ENCODE measurements at places on chromosomes 5 and 9. TPM values are rescaled to one million over a fixed set of nuclear protein-coding genes. Genes with fewer than 3 reads are reported as not detected.

GRCh38 chr5:170632985-170633234 is 129.1 kb downstream of the KCNIP1 start:
- peaks cover 40% of the 10 kb centered on the region for H3K27me3 ChIP-seq
- H3K36me3 ChIP-seq: peaks cover 13% of the 10 kb centered on the region
- peak; percentile 83 for DNase-seq
- H3K4me1 ChIP-seq: peaks cover 23% of the 10 kb centered on the region
- H3K4me3 ChIP-seq: peak overlapping the region; percentile 76

- H3K4me3 ChIP-seq: no peak overlapping the region
- no peak overlapping the region for H3K27ac ChIP-seq
- H3K36me3 ChIP-seq: peaks cover 15% of the 10 kb centered on the region
- no peak for DNase-seq
Measured at GRCh38 chr9:105444130-105444529, 3.7 kb upstream of the FSD1L start.

DNA sequence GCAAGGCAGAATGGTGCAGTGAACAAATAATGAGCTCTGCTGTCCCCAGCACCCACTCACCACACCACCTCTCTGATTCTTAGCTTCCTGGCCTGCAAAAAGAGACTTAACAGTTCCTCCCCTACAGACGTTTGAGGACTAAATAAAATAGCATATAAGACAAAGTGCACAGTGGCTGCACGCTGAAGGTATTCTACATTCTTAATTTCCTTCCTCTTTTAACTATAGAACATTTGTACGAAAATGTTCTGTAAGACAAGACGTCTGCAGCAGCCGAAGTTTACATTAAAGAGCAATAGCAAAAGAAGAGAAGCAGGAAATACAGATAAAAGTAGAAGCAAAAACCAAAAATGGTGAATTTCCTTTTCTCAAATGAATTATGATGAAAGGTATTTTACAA is 15.7 kb downstream of the FBN2 start:
- H3K4me3 ChIP-seq: no peak overlapping the region
- DNase-seq: no peak
- no peaks in the 10 kb centered on the region for H3K36me3 ChIP-seq
- H3K27ac ChIP-seq: no peak overlapping the region

DNA sequence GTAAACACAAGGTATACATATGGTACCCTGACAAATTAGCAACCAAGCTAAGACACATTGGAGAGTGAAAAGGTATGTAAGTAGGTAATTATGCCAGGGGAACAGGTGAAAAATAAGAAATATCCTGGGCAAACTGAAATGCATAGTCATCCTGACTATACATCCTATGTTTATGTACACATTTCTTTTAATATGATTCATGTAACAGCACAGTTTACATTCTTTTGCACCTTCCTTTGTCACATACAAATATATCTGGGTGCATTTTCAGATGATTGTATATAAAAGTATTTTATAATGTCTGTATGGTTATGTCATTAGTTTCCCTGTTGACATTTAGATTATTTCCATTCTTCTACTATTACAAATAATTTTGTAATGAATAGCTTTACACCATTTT is 1146.9 kb downstream of the EFNA5 start:
- peaks cover 8% of the 10 kb centered on the region for H3K4me1 ChIP-seq
- H3K36me3 ChIP-seq: no peaks in the 10 kb centered on the region
- H3K27ac ChIP-seq: no peak overlapping the region
- H3K4me3 ChIP-seq: no peak overlapping the region

DNA sequence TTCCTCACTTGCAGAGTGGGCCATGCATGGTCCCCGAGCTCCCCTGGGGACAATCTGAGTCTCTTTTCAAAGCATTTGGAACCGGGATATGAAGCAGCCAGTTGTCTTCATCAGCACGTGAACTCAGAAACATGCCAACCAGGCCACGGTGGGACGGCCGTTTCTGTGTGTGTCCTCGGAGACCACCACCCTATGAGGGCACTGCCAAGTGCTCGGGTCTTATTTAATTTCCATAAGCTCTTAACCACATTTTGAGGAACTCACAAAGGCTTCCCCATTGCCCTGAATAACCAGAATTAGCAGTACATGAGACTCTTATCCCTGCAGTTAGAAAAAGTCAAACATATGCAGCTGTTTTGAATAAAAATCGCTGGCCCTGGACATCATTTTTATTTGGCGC is 60.1 kb downstream of the OTULIN start:
- no peak overlapping the region for H3K4me3 ChIP-seq
- H3K27ac ChIP-seq: no peak overlapping the region
- no peak for DNase-seq
- peaks cover 7% of the 10 kb centered on the region for H3K36me3 ChIP-seq
- H3K4me1 ChIP-seq: peaks cover 24% of the 10 kb centered on the region

GGTA1 gene
- not detected for total RNA-seq

- no peaks in the 10 kb centered on the region for H3K27me3 ChIP-seq
- no peaks in the 10 kb centered on the region for H3K36me3 ChIP-seq
- no peak overlapping the region for H3K4me3 ChIP-seq
- no peak overlapping the region for H3K27ac ChIP-seq
- DNase-seq: no peak
Measured at GRCh38 chr5:134288610-134289009, 62.7 kb upstream of the PPP2CA start.

GRCh38 chr5:10324518-10325370 is 17.0 kb upstream of the CMBL start:
- H3K36me3 ChIP-seq: no peaks in the 10 kb centered on the region
- no peak for DNase-seq
- no peaks in the 10 kb centered on the region for H3K4me1 ChIP-seq
- H3K27me3 ChIP-seq: peaks cover under 1% of the 10 kb centered on the region

GRCh38 chr5:52898961-52899680 is 90.0 kb upstream of the ITGA2 start:
- no peak overlapping the region for H3K4me3 ChIP-seq
- no peak for DNase-seq
- H3K27me3 ChIP-seq: no peaks in the 10 kb centered on the region

- H3K27ac ChIP-seq: no peak overlapping the region
- DNase-seq: no peak
- peaks cover 13% of the 10 kb centered on the region for H3K36me3 ChIP-seq
Measured at GRCh38 chr5:133238426-133239205, 186.8 kb downstream of the HSPA4 start.

BASP1 gene
- total RNA-seq: not detected

- no peak overlapping the region for H3K27ac ChIP-seq
- DNase-seq: no peak
- peaks cover 8% of the 10 kb centered on the region for H3K4me1 ChIP-seq
- no peaks in the 10 kb centered on the region for H3K36me3 ChIP-seq
- no peaks in the 10 kb centered on the region for H3K27me3 ChIP-seq
Measured at GRCh38 chr5:132305420-132305819, 11.2 kb downstream of the SLC22A4 start.

- H3K4me3 ChIP-seq: no peak overlapping the region
- no peaks in the 10 kb centered on the region for H3K27me3 ChIP-seq
- no peak for DNase-seq
- H3K4me1 ChIP-seq: no peaks in the 10 kb centered on the region
Measured at GRCh38 chr5:3105581-3105980, 354.1 kb upstream of the IRX2 start.

Data from Calu3 (cell line).